Prostate gland (tissue), 2 donors: ENCODE measurements at places on chromosomes 1 and 21. TPM values are rescaled to one million over a fixed set of nuclear protein-coding genes. Genes with fewer than 3 reads are reported as not detected.

The PKP1 gene
- total RNA-seq = 36.8 TPM

The CFAP141 gene
- not detected for total RNA-seq

The VAMP4 gene
- total RNA-seq = 17.2 TPM

The AGO4 gene
- total RNA-seq = 15.2 TPM

The BLACAT1 gene
- total RNA-seq = not detected

The NPPA gene
- not detected for total RNA-seq

The CRYAA gene
- total RNA-seq = not detected

The UBE2U gene
- total RNA-seq = 1.8 TPM

The PLPP3 gene
- 40.4 TPM for total RNA-seq

The MYCL gene
- total RNA-seq = 14.5 TPM

The FCAMR gene
- not detected for total RNA-seq

The METTL18 gene
- total RNA-seq = 5.7 TPM

The RBP7 gene
- total RNA-seq = 23.5 TPM

The KCNJ6 gene
- total RNA-seq = 0.36 TPM

The HSPB7 gene
- total RNA-seq = 11.4 TPM

The RAB25 gene
- total RNA-seq = 100 TPM

The FLG2 gene
- 5.6 TPM for total RNA-seq

The NBL1 gene
- 514 TPM for total RNA-seq

The TRIM33 gene
- 36.7 TPM for total RNA-seq
